Mesenteric fat pad (tissue), 1 donor: ENCODE measurements at places on chromosomes 5 and 9. TPM values are rescaled to one million over a fixed set of nuclear protein-coding genes. Genes with fewer than 3 reads are reported as not detected.

DNA sequence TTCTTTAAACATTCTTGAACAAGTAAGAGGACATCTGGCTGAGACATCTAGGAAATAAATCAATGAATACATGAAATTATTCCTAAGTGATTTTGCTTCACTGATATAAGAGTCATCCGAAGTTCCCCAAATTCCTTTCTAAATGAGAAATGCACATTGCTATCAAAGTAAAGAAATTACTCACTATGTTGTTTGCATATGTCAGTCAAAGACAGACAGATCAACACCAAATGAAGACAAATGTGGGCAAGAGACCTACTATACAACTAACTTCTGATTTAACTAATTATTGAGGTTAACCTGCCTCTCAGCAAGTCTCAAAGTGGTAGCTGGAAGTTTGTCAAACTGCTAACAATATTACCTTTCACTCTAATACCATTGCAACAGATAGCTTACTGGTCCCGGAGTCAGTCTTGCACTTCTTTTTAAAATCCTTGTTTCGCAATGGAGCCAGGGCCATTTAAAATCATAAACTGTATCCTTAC lies 13.2 kb downstream of the TUT7 start:
- no peak for DNase-seq

- no peak for DNase-seq
These were observed 42.1 kb downstream of the CXXC5 start for GRCh38 chr5:139690064-139690802.

Gene ZCCHC9
- 23.5 TPM for total RNA-seq

Gene CAMK4
- 0.42 TPM for total RNA-seq

Gene LCN1
- total RNA-seq = 2.3 TPM

Gene ARL14EPL
- not detected for total RNA-seq
